SK-N-SH treated with all-trans-retinoic acid at 6 μM for 48 hours (cell line): ENCODE measurements at places on chromosomes 1 and 21.

DNA sequence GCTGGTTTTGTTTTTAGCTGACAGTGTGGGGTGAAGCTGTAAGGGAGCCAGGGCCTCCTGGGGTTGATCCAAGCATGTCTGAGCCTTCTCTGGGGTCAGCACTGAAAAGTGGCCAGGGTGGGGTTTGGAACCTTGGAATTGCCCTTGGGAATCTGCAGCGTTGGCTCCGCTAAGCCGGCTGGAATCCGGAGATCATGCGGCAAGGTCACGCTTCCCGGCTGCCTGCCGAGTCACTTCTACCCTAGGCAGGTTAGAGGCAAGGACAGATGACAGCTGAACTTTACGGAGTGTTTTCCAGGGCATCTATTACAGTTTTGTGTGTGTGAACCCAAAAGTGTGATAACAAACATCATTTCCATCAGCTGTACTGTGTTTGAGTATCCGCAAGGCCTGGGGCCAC, 17.1 kb downstream of the ABCG1 start:
- no peak for ATAC-seq

- ATAC-seq: no peak
Measured at GRCh38 chr1:224082146-224082545, 31.8 kb upstream of the FBXO28 start.

DNA sequence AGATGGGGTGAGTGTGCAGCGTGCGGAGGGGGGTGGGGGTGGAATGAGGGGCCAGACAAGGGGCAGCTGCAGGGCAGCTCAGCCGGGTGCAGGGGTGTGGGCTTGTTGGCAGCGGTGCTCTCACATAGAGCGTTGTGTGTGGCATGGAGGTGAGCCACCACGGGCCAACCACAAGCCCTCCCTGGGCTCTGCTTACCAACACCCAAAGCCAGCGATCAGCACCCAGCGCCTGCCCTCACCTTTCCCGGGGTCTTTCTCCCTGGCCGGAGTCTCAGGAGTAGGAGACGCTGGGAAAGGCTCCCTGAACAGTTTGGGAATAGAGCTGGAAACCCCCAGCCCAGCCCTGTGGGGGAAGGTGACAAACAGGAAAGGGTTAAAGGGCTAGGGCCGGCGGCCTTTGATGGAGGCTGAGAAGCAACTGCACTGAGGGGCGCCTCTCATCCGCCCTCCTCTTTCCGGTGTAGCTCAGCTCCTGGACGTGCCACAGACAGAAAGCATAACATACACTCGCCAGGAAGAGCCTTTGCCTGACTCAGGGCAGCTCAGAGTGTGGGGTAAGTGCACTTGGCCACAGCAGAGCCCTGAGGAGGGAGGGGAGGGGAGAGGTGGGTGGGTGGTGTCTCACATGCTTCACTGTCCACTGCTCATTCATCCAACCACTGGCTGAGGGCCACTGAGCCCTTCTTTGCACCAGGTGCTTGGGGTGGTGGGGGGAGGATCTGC, 577 bp downstream of the IKBKE start:
- peak; percentile 74 for ATAC-seq

- peak; percentile 58 for ATAC-seq
Measured at GRCh38 chr1:209150114-209150513, 433.4 kb upstream of the CAMK1G start.

DNA sequence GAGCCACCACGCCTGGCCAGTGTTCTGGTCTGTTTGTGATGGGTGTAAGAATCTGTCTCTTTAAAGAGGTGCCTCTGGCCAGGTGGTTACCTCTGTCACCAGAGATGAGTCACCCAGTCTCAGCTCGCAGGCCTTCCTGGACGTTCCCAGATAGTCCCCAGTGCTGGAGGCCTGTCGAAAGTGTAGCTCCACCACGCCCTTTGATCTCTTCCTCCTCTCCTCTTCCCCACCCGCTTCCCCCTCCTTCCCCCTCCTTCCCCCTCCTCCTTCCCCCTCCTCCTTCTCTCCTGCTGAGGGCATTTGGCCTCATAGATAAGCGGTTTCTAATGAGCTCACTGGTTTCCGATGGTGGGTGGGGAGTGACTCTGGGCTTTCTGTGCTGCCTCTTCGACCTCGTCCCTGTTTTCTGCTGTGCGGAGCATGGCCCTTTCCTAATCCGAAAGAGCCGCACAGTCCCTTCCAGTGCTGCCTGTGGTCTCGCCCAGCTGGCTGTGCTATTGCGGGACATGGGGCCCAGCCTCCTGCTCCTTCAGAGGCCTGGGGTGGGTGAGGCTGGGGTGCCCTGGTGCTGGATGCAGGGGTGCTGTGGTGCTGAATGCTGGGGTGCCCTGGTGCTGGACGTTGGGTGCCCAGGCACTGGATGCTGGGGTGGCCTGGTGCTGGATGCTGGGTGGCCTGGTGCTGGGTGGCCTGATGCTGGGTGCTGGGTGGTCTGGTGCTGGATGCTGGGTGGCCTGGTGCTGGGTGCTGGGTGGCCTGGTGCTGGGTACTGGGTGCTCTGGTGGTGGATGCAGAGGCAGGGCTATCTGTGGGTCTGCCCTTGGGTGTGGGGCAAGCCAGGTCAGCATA, 19.2 kb downstream of the AGPAT3 start:
- no peak for ATAC-seq

- no peak for ATAC-seq
Measured at GRCh38 chr1:86149591-86149990, 7.0 kb downstream of the COL24A1 start.

- ATAC-seq: no peak
Measured at GRCh38 chr1:64877151-64877550, 89.2 kb downstream of the JAK1 start.

DNA sequence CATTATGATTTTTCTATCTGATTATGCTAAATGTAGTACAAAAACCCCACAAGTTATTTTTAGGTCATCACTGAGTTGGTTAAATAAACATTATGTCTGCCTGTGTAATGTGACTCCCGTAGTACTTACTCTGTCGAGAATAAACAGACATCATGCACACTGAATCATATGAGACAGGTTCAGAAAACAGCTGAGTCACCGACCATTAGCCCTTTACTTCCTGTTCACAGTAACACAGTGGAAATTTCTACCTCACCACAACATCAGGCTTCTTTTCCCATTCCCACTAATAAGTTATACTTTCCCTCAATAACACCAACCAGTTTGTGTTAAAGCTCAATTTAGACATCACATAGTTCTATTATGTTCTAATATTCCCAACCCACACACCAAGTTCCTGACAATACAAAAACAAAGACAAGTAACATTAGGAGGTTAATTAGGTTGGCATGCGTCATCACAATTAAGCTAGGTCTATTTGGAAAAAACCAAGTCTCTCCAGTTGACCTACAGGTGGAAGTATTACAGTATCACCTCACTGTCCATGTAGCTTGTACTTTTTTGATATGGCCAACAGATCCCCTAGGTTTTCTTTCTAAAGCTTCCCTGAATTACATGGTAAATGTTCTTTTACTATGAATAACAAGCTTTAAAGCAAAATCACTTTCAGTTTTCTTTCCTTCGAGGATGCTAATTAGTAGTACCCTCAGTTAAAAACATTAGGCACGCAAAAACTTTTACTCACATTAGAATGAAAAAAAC, 154.2 kb downstream of the EIF4G3 start:
- peak; percentile 98 for ATAC-seq

DNA sequence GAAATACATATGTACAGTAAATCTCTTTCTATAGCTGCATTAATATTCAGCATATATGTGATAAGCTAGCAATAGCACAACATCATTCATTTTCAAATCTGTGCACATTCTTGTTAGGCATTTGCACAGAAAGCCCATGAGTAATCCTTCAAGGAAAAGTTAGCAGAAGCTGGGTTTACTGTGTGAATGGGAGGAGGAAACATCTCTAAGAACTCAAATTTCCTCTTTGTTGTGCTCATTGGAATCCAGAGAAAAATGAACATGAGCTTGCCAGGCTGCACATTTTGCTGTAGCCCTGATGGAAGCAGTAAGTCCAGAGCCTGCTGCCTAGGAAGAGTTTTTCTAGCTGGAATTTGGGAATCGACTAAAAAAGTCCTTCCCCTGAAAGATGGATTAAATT, 214.2 kb upstream of the FOXD3 start:
- peak; percentile 68 for ATAC-seq

GRCh38 chr1:31617218-31617915, at the start of gene HCRTR1:
Gene HCRTR1 (plus strand): TSS chr1:31617689. CDS start chr1:31619193, 1,504 bp downstream.
- peak; percentile 34 for ATAC-seq

DNA sequence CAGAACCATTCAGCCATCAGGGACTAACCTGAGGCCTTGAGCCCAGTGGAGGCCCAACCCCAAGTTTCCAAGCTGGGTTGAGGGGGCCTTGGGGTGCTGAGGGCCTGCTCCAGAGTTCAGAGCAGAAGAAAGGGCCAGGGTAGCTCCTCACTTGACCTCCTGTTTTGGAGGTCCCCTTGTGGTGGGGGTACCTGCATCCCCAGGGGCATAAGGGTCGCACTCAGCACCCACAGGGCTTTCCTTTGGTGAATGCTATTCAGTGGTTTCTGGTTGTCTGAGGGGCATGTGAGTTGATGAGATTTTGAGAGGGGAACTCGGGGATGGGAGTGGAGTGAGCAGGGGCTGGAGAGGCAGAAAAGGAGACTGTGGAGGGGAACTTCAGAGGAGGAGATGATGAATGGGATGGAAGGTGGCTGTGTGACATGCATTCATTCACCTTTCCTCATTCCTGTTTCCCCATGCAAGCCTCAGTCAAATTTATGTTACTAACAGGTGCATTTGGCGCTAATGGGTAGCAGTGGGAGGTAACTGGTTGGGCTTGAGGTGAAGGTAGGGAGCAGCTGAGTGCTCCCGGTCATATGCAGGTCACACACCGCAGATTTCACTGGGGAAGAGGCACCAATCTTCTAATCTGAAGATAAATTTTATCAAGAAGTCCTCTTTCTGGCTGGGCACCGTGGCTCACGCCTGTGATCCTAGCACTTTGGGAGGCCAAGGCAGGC, 50.4 kb downstream of the TEX35 start:
- ATAC-seq: no peak

GRCh38 chr1:181150842-181151241, 62.3 kb downstream of the IER5 start:
- ATAC-seq: no peak

- no peak for ATAC-seq
Measured at GRCh38 chr1:223667484-223668182, 2.1 kb upstream of the CAPN8 start.

GRCh38 chr1:207824691-207825408, 73.0 kb downstream of the CD46 start:
- ATAC-seq: no peak

GRCh38 chr1:102593276-102593675, 515.0 kb downstream of the COL11A1 start:
- ATAC-seq: no peak

DNA sequence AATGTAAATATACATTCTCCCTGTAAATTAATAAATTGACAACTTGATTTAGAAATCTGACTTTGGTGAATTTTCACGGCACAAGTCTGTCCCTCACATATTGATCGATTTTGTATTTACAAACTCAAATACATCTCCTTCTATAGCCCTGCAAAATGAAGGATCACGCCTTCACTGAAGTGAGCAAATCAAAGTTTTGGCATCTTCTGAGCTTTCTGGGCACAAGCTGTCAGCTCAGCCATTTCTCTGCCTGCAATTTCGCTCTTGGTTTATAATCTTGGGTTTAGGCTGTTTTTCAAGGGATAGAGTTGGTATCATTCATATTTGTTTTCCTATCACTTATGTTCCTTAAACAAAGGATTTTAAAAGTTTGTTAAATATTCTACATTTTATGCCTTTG, 25.8 kb downstream of the ANP32E start:
- ATAC-seq: no peak

DNA sequence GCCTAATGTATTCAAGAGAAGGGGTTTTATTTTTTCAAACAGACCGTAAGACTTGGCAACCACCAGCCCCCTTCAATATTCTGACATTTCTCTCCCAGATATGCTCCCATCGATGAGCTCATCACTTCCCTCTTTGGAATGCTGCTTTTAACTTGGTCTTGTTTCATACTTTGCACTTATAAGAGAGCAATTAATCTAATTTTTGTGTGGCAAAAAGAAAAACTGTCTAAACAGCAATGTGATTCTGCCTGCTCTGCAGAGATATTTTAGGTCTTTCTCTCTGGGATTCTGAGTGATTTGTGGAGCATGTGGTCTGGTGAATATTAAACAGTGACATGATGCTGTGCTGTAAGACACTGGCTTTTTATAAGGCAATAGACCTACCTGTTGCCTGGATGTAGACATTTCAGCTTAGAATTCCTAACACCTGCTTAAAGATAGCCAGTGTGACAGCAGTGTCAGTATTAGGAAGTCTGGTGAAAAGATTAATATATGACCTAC, 284.8 kb downstream of the BACH1 start:
- no peak for ATAC-seq

DNA sequence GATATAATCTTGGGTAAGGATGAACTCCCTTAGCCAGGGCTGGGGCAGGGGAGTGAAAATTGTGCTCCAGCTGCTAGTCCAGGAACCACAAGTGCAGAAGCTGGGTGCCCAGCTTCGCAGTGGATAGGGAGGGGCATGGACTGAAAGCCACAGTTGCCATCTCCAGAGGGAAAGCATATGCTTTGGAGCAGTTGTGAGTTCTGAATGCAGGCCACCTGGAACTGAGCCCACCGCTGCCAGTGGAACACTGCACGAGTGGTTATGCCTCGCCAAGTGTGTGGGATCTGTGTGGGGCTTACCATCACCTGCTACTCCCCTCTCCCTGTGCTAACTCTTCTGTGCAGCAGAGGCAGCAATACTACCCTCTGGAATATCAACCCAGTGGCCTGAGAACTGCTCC, 158.4 kb upstream of the DPT start:
- ATAC-seq: no peak

GRCh38 chr1:194846488-194846887, 1660.1 kb upstream of the B3GALT2 start:
- ATAC-seq: no peak

- ATAC-seq: no peak
Measured at GRCh38 chr1:57860931-57861565, 437.2 kb upstream of the DAB1 start.

DNA sequence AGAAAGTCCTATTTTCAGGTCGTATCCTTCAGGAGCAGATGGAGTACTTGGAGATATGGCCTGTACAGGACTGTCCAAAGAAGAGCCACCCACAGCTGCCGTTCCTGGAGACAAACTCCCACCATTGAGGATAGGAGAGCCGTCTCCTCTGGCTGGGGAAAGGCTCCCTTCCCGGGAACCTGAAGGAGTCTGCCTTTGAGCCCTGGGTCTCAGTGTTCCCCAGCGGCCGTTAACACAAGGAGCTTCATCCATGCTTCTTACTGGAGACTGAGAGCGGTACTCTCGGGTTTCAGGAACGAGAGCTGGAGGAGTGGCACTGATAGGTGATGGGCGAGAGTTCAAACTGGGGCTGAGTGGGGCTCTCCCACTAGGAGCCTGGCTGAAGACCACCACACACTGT, 14.4 kb upstream of the CPLANE2 start:
- ATAC-seq: no peak

DNA sequence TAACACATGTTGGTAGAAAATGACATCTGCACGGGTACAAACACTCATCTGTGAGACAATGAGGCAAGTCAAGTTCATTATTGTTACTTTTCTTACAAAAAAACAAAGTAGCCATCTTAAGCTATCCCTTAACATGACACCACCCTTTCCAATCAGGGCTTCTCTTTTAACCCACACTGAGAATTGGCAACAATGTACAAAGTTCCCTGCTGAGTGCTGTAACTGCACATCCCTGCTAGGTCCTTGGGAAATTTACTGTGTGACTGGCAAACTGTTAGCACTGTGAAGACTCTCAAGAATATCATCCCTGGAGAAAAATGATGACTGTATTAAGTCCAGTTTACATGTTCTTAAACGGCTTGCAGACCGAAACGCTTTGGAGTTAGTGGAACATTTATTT, 185.8 kb upstream of the PLD5 start:
- no peak for ATAC-seq
